ENCODE measurements at places on chromosomes 6 and 20.

GRCh38 chr6:3347826-3348225, 89.1 kb downstream of the PSMG4 start:
- DNase-seq = no peak

DNA sequence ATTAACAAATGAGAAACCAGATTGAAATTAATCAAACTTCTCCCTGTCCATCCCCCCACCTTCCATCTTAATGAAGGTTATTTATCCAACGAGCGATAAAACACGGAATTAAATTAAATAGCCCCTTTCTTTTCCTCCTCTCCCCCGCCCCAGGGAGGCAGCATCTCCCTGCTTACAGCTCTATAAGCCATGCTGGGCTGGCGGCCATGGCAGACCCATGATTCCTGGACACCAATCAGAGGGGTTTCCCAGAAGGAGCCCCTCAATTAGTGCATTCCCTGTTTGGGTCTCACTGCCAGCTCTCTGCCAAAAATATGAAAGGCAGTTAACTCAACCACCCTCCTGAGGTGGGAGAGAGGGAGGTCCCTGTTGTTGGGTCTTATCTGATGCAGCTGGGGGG, 33.8 kb downstream of the GRM4 start:
- DNase-seq = no peak

GRCh38 chr20:61525781-61526431, 273.8 kb downstream of the CDH4 start:
- DNase-seq = no peak

DNA sequence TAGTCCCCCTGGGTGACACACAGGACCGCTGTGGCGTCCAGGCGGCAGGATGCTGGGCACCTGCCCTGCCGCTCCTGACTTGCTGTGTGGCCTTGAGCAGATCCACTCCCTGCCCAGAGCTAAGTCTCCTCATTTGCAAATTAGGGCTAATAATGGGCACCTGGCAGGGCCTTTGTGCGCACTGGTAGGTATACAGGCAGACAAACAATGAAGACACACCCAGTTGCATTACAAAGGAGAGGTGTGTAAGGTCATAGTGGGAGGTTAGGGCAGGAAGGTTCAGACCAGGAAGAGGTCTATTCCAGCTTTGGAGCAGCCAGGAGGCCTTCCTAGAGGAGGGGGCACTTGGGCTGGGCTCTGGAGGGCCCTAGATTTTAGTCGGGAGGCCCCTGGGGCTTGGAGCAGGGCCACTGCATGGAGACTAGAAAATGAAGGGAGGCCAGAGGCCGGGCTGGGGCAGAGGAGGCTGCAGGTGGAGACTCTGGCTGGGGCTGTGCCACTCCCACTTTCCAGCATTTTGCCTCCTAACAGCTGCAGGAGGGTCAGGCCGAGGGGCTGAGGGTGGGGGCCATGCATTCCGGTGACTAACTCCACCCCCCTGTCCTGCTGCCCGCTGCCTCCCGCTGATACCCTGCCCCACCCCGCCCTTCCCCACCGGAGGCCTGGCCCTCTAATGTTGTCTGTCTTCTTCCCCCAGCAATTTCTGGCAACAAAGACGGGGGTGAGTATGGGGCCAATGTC, 28.5 kb downstream of the MYH7B start:
- DNase-seq = peak; percentile 21

DNA sequence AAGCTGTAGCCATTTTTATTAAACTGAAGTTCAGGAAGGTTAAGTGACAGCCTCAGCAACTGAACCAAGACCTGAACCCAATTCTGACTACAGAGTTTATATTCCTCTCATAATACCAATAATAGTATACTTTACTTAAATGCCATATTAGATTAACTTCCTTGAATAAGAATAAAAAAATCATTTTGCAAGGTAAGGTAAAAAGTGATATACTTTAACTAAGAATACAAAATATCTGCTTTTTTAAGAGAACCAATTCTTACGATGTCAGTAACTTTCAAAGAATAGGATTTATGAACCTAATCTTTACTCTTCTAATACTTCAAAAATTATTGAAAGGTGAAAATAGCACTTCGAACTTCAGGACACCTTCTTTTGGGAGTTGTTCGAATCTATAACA, 3.7 kb downstream of the RAD21L1 start:
- no peak for DNase-seq

- no peak for DNase-seq
Measured at GRCh38 chr6:95292011-95292410, 285.3 kb upstream of the MANEA start.

GRCh38 chr6:95117236-95117635, 460.1 kb upstream of the MANEA start:
- no peak for DNase-seq

GRCh38 chr6:109036574-109037294, 57.9 kb downstream of the SESN1 start:
- no peak for DNase-seq

GRCh38 chr6:55868176-55868575, 7.2 kb downstream of the BMP5 start:
- DNase-seq = no peak

GRCh38 chr6:11869672-11870340, 91.2 kb upstream of the ADTRP start:
- peak; percentile 52 for DNase-seq

DNA sequence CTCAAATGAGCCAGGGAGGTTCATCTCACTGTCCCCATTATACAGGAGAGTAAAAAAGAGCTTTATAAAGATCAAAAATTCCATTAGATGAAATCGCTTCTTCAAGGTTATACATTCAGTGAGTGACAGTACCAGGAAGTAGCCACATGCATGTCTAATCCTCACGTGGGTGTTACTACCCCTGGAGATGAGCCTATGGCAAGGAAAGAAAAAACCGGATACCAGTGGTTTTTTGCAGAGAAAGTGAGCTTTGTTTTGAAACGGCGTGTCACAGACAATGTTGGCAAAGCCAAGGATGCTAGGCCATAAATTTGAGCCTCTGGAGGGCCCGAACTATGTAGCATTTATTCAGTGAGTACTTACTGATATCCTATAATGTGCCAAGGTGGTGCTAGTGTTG, 215.0 kb upstream of the RIN2 start:
- DNase-seq = no peak

GRCh38 chr6:140979642-140980091, 1153.1 kb upstream of the GJE1 start:
- DNase-seq = no peak

- no peak for DNase-seq
Measured at GRCh38 chr6:72776456-72776855, 154.6 kb downstream of the KCNQ5 start.

DNA sequence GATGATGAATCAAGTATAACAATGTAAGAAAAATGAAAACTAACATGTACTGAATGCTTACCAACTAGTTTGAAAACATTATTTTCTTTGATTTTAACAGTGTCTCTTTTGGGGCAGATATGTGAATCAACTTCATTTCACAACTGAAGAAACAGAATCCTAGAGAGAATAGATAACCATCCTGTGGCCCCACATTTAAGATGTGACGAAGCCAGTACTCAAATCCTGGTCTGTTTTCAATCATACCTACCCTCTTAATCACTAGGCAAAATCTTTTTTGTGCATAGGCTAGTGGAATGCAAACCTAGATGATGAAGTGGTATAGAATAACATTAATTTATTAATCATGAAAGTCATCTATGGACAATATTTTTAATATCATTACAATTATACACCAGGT, 371.6 kb upstream of the EPHA7 start:
- DNase-seq = no peak

DNA sequence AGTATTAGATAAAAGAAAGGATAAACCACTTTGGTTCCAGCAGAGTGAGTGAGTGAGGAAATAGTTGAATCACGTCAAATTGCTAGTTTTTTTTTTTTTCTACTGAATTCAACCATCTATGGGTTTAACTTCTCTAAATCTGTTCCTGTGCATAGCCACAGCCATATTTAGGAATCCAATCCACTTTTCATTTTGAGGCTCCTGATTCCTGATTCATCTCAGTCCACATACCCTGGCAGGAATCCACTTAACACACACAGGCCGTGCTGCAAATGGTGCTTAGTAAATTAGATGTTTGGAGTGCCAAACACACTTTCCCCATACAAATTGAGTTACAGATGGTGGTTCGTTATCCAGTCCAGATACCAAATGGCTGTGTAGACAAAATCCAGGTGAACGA, 220.3 kb downstream of the ALDH8A1 start:
- no peak for DNase-seq

GRCh38 chr6:147071776-147072175, 132.4 kb upstream of the STXBP5 start:
- DNase-seq = no peak

DNA sequence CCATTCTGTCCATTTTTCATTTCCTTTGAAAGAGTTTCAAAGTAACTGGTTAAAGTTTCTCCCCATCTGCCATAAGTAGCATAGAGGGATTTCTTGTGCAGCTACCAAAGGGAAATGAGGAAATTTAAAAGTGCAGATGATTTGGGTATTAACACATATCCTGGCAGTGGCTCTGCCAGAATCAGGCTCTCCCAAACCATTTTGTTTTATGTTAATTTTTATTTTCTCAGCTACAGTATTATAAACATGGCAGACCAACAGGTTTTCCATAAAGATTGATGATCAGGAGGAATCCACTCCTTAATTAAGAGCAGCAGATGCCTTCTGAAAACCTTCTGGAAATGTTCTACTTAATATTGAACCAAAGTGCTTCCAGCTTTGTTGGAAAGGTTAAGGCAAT, 13.9 kb downstream of the PLCB4 start:
- no peak for DNase-seq

- DNase-seq = no peak
Measured at GRCh38 chr20:10613911-10614310, 59.9 kb downstream of the JAG1 start.

- no peak for DNase-seq
Measured at GRCh38 chr6:144406796-144407195, 121.7 kb downstream of the UTRN start.

GRCh38 chr6:9810286-9810685, 604.6 kb downstream of the TFAP2A start:
- DNase-seq = no peak

DNA sequence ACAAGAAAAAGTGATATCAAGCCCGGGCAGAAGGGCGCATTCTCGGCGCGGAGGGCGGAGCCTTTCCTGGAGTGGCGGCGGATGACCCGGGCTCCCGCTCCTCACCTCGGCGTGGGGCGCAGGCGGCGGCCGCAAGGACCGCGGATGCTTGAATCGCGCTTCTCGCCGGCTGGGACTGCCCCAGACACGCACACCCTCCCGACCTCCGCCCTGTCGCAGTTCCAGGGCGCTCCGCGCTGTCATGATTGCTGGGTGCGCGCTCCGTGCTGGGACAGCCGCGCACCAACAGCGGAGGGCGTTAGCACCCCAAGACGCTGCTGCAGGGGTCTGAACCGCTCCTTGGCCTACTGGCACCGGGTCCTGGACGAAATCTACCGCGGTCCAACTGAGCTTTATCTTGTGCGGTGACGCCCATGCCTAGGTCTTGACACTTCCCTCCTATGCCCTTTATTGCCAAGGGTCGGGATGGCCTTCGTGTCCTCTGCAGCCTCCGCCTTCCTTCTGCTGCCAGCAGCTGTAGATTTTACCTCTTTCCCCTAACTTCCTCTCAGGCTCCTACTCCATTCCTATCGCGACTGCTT, 43.3 kb downstream of the IRAK1BP1 start:
- peak; percentile 28 for DNase-seq

- DNase-seq = no peak
Measured at GRCh38 chr6:118197539-118197938, 290.5 kb downstream of the SLC35F1 start.

GRCh38 chr6:56652231-56652630, 9.5 kb upstream of the DST start:
- no peak for DNase-seq

- DNase-seq = no peak
Measured at GRCh38 chr20:61692479-61692878, 373.2 kb downstream of the TAF4 start.

DNA sequence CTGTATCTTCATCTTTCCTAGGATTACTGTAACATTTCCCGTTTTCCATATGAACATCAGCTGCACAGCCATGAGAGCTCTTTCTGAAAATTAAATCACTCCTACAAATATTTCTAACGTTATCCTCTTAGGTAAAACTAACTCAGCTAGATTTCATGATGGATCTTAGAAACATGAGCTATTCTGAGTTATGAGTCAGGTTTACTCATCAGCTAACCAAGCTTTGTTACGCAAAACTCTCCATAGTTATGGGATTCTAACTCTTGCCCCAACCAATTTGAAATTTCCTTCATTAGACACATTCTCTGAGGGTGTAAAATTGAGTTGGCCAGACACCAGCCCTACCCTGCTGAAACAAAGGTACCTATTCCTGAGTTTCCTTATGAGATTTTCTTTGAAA, 14.0 kb downstream of the DEFB110 start:
- DNase-seq = no peak

DNA sequence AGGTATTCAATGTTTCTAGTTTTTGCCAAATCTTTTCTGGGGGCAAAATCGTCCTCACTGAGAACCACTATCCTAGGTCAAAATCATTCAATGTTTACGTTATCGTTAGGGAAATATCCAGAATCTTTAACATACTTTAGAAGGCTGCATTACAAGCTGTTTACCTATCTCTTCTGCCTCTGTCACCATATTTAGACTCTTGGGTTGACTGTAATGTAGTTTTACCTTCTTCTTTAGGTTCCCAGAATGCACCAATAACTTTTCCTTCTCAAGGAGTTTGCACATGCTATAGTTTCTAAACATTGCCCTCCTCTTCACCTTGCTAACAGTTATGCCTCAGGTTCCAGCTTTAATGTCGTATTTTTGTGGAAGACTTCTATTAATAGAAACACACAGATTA, 1185.5 kb upstream of the ADGRB3 start:
- no peak for DNase-seq

Measured in left ventricle myocardium inferior (tissue), 1 donor.